ENCODE measurements at places on chromosomes 16 and 17.

- no peak for DNase-seq
These were observed 7.1 kb downstream of the NUDT16L1 start for GRCh38 chr16:4700380-4700996.

GRCh38 chr16:24988593-24989338, 26.4 kb downstream of the ARHGAP17 start:
- peak; percentile 18 for DNase-seq

- no peak for DNase-seq
These were observed 280.8 kb upstream of the TBX2 start for GRCh38 chr17:61118871-61119270.

DNA sequence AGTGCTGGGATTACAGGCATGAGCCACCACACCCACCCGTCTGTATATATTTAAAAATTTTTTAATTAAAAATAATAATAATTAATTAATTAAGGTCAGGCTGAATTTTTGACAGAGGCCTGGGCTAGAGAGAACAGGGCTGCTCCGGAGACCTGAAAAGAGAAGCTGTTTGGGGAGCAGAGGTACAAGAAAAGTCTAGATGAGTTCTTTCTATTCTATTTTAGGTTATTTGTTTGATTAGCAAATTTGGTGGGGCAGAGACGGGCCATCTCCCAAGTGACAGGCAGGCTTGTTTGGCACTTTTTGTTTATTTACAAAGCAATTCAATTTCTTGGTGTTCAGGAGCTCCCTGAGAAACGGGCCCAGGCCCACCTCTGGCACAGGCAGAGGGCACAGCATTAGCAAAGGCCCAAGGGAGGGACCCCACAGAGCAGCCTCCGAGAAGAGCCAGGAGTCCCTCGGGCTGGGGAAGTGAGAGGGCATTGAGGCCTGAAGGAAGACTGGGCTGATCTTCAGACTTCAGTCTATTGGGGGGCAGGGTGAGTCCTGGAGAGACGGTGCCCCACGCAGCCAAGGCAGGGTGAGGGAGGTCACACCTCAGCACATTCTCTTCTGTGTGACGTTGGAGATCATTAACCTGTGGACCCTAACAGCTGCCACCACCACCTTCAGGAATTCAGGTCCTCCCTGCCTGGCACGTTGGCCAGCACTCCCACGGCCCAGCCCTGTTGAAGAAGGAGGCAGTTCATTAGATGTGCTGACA, 10.8 kb upstream of the RIPOR1 start:
- DNase-seq = no peak

DNA sequence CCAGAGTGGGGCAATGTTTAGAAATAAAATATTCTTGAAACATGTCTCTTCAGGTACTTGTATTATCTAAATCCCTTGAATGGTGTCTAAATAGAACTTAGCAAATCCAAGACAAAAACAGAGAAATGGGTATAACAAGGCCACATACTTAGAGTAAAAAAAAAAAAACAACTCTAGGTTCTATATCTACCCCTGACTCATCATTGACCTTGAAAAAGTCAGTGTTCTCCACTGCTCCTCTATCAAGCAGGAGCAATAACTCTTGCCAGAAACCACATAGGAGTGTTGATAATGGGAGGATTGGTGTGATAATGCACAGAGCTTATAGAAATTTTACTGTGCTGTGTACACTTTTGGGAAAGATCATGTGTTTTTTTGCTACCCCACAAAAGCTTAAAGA, 296.6 kb upstream of the PMFBP1 start:
- no peak for DNase-seq

GRCh38 chr17:44546671-44547606, 10.3 kb upstream of the FZD2 start:
- DNase-seq = no peak

GRCh38 chr17:28029044-28029443, 13.4 kb upstream of the NLK start:
- DNase-seq = no peak

- DNase-seq = no peak
These were observed 49.4 kb upstream of the GAS7 start for GRCh38 chr17:10247810-10248209.

GRCh38 chr16:11224096-11224893, 31.7 kb downstream of the SOCS1 start:
- DNase-seq = peak; percentile 60

DNA sequence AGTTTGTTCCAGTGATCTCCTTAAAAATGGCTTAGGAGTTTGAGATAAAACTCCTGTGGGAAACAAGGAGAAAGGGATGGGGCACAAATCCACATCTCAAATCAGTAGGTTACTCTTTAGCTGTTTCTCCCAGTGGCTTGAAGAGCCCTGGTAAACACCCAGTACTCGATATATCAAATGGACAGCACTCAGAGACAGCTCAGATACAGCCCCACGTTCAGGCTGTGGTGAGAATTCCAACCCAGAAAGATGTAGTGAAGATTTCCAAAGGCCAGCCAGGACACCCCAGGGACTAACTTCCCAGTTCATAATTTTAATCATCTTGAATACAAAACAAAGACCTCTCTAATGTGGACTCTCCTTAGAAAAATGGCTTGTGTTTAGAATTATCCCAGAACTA, 6.4 kb upstream of the VEZF1 start:
- no peak for DNase-seq

GRCh38 chr17:68238164-68238870, 9.5 kb upstream of the AMZ2 start:
- no peak for DNase-seq

DNA sequence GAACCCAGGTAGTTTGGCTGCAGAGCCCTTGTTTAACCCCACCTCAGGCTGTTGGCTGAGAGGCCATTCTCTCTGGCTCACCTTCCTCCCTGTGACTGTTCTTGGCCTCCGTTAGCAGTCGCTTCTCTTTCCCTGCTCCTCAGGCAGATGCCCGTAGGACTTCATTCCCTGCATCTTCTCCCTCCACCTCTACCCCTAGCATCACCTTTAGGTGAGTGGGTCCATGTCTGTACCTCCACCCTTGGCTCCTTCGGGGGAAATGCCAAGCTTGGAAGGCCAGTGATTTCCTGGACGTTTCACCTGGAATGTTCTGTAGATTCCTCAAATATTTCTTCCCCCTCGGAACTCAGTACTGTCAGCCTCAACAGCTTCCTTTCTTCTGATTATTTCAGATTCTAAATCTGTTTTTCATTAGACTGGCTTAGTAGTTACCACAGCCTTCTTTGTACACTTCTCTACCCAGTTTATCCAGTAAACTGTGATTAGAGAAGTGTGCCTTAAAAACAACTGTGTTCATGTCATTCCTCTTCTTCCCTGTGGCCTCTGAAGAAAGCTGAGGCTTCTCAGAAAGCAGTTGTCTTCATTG, 227.9 kb downstream of the MSI2 start:
- no peak for DNase-seq

- DNase-seq = no peak
These were observed 31.3 kb upstream of the CCDC182 start for GRCh38 chr17:57776366-57776765.

- no peak for DNase-seq
These were observed 1.5 kb downstream of the SNX29 start for GRCh38 chr16:11978080-11978479.

DNA sequence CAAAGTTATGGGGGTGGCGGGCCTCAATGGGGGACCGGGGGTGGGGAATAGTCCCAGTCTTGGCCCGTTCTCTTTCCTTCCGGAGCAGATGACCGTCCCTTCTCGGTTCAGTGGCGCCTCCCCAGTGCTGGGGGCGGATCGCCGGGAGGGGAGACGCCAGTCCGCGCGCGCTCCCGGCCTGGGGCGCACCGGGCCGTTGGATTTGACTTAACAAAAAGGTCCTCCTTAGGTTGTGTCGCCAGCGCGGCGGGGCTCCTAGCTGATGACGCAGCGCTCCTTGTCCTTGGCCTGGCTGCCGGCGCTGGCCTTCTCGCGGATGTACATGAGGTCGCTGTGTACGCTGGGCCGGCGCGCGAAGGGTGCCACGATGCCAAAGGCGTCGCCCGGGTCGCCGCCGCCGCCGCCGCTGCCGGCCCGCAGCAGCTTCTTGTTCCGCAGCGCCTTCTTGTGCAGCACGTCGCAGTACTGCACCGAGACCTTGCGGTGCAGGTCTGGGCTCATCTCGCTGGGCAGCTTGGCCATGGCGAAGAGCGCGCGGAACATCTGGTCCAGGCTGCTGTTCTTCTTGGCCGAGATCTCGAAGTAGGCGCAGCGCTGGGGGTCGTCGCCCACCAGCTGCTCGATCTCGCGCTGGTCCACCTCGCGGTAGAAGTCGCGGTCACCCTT, 1.2 kb downstream of the RASD1 start:
- DNase-seq = peak; percentile 11

DNA sequence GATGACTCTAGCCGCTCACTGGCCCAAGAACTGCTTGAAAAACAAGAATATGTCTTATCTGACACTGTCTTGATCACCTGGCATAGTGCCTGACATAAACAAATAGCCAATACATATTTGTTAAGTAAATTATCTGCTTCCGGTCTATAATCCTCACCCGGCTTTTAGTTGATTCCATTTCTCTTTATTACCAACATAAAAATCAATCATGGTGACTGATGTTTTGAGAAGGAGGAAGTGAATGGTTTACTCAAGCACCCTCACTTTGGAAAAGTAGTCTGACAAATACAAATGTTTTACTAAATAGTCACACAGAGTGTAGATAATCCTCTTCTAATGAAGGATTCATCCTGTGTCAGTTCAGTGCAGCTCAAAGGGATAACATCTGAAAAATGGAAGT, 47.0 kb downstream of the SKAP1 start:
- DNase-seq = no peak

DNA sequence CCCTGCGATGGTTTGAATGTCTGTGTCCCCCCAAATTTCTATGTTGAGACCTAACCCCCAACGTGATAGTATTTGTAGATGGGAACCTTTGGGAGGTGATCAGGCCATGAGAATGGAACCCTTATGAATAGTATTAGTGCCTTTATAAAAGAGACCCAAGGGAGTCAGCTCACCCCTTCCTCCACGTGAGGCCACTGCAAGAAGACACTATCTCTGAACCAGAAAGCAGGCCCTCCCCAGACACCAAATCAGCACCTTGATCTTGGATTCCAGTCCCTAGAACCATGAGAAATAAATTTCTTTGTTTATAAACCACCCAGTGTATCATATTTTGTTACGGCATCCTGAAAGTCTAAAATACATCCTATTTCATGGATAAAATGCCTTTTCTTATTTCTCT, 64.4 kb upstream of the LRRC37A3 start:
- DNase-seq = no peak

DNA sequence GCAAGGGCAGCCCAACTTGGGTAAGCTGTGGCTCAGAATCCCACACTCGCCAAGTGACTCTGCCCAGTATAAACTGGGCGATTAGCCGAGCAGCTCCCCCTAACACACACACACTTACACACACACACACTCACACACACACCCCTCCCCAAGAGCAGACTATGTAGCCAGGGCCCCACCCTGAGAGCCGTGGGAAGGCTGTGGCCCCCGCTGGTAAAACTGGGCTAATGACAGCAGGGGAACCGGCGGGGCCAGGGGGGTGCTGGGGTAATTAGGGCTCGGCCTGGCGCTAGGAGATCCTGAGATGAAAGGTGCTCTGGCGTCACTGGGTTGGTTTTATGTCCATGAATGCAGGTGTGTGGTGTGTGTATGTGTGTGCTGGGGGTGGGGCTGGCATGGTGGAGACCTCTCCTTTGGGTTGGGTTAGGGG, 1.1 kb upstream of the THRA start:
- no peak for DNase-seq

DNA sequence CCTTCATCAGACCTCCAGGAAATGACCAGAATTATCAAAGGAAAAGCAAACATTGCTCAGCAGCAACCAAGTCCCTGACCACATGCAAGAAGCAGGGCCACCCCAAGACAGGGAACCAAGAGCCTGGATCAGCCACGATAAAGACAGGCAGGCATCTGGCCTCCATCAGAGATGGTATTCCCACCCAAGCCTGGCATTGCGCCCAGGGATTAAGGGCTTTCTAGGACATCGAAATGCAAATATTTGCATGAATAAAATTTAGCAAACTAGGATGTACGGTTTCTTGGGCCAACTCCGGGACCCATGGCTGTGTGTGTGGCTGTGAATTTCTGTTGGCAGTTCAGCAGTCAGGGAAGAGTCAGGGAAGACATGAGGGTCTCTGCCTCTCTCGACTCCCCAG, 241.4 kb upstream of the DYNLRB2 start:
- DNase-seq = no peak

GRCh38 chr17:4796552-4796920, 572 bp downstream of the PSMB6 start:
- DNase-seq = peak; percentile 61

DNA sequence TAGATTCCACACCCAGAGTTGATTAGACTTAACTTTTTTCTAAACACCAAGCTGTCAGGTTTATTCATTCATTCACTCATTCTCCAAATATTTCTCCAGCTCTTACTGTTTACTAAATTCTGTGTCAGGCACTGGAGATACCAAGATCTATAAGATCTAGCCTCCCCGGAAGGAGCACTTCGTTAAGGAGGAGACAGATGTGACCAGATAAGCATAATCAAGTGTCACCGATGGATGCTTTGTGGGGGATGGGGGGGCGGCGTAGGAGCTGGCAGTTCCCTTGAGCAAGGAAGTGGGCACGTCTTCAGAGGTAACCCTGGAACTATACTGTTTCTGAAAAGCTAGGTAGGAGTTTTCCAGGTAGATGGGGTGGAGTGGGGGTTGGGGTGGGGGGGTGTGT, 3.8 kb upstream of the RPL26 start:
- no peak for DNase-seq

DNA sequence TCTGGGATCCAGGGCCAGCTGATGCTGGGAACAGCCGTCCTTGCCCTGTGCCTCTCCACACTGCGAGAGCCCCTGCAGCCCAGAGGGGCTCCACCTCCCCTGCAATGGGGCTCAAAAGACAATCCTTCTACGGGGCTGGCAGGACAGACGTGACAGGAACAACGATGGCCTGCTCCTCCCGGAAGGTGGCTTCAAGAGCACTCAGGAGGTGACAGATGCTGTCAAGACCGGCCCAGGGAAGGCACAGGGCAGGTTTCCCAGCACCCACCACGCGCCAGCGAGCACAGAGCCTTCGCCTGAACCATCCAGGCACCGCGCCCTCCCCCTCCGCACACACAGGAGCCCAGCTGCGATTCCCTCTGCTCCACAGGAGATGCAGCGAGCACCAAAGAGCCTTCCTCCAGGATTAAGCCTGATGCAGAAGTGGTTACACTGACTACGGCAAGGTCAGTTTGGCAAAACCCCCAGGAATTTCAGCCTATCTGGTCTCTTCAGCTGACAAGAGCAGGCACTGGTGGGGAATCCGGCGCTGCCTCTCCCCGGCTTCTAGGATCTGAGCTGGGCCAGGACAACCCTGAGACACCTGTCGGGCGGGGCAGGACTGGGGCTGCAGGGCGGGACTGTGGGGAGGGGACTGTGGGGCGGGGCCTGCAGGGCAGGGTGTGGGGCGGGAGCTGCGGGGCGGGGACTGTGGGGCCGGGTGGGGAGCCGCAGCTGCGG, 103.4 kb downstream of the ZNF778 start:
- no peak for DNase-seq
